ENCODE measurements at places on chromosomes 12 and 14.

GRCh38 chr14:29102996-29103395 lies 336.4 kb downstream of the FOXG1 start:
- no peak for DNase-seq

DNA sequence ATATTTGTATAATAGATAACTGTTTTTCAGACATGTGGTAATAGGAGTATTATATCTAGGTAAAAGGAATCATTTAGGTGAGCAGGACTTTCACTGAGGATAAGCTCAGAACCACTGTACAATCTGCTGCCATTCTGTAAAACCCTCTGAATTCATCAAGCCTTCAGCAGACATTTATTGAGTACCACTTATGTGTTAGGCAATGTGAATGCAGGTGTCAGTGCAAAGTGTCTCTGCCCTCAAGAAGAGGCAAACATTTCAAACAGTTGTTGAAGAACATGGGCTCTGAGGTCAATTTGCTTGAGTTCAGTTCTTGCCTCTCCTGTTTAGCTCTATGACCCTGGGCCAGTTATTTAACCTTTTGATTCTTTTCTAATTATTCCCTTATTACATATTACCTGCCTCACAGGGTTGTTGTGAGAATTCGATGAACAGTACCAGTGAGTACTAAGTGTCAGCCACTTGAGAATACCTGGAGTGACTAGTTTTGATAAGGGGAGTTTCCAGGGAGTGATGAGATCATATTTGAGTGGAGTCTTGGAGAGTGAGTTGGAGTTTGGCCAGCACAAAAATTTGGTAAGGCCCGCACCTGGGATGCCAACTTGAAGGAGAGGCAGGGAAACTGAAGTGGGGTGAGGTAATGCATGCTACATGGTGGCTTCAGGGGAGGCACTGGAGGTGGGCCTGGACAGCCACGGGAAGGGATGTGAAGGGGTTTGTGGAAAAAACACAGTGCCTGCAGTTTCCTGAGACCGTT lies 33.7 kb downstream of the RASSF8 start:
- DNase-seq: no peak

DNA sequence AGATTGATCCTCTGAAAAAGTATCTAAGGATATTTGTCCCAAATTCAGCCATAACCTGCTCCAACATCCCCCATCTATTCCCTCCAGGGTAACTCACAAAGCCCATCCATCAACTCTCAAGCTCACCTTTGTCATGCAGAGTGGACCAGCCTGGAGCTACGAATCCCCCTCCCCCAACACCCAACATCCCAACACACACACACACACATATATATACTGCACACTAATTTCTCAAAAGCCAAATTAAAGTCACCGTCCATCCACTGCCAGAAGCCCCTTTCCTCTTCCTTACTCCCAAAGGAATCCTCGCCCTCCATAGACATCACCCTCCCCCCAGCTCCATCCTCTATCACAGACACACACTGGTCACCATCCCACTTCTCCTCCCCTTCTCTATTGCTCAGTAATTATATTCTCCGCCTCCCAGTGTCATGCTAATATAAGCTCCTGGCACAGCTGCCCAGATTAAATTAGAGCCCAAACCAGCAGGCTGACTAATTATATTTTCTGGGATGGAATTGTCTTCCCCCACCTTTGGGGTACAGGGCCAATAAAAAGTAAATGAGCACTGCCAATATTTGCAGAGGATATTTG lies 13.5 kb upstream of the TESPA1 start:
- DNase-seq: no peak

DNA sequence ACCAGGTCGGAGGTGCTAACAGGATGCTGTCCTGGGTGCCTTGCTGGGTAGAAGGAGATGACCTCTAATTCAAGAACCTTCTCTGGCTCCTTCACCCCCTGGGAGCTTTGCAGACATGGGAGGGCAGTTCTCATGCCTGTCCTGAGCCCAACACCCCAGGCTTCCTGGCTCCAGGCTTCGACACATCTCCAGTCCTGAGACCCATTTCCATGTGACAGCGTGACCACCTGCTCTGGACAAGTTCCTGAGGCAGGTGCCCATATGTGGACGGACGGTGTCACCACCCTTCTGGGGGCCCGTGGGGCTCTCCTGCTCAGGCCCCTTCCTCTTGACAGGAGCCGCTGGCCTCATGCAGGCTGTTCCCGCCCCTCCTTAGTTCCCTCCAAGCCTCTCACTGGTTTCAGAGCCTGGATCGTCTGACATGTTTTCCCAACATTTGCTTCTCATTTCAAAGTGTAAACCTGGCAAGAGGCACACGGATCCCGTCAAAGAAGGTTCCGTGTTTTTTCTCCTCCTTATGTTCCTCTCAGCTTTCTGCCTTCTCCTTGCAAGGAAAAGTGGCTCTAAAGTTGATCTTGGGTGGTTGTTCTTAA lies 291.9 kb upstream of the RTL1 start:
- peak; percentile 54 for DNase-seq

DNA sequence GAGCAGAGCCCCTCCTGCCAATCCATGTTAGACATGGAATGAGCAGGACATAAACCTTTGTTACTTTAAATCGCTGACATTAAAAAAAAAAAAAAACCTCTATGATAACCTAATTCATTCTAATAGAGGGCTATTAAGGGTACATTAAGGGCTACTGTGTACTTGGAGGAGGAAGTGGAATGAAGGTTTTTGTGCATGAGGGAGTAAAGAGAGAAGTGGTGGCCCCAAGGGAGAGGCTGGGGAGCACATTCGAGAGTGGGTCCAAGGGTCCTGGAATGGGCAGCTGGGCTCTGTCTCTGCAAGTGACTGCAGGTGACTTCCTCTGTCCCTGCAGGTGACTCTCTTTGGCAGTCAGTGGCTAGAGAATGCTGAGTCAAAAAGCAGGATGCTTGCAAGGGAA lies 32.1 kb upstream of the PTGDR start:
- DNase-seq: no peak

- no peak for DNase-seq
Observed at GRCh38 chr12:62720661-62721330, 214.2 kb downstream of the PPM1H start.

DNA sequence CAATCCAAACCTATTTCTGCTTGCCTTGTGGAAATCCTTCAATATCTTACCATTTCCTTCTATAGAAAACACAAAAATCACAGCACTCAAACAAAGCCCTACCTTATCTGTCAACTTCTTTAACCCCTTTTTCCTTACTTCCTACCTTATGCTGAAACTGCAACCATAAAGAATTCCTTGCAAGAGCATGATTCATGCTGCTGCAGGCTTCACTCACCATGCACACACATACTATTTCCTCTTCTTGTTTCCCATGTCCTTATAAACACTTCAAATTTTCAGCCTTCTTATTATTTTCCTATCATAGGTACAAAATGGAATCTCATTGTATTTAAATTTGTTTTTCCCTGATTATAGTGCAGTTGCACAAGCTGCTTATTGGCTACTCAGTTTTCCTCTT lies 23.3 kb downstream of the LMNTD1 start:
- DNase-seq: no peak

DNA sequence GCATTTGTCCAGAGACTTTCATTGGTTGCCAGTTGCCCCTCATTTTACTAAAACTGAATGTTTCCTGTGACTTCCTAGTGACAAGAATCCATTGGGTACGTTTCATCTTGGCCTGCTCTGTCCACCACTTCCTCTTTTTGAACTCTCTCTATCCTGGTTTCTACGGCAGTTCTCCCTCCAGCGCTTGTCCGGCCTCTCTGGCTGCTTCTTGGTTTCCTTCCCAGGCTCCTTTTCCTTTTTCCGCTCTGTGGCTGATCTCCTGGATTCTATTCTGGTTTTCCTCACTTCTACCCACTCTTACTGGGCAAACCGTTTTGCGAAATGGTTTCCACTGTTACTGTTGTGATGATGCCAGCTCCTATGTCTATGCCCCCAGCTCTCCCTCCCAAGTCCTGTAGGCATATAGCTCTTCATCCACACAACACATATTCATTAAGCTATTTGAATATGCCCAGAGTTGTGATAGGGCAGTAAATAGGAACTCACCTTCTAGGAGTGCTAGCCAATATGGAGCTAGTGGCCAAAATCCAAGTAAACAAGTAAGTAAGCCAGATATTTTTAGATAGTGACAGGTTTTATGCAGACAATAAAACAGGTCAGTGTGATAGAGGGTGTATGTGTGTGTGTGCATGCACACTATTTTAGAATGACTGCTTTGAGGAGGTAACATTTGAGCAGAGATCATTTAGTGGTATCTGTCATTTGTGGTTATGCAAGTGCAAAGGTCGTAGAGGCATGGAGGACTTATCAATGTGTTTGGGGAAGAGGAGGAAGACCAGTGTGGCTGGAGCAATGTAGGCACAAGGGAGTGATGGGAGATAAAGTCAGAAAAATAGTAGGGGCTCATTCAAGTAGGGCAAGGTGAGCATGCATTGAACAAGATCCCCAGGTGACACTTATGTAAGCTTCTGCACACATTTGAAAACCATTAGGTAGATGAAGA lies 27.9 kb upstream of the CTDSP2 start:
- no peak for DNase-seq

All from coronary artery (tissue), 2 donors.